Activated CD4-positive, CD25-positive, alpha-beta regulatory T cell treated with anti-CD3 and anti-CD28 coated beads, Interleukin-2, amount 50 U/mL, for 16 hours (primary cell): ENCODE measurements at places on chromosomes 7 and 10.

- no peak for DNase-seq
These were observed 1197.7 kb upstream of the LRRN3 start for GRCh38 chr7:109893231-109893630.

DNA sequence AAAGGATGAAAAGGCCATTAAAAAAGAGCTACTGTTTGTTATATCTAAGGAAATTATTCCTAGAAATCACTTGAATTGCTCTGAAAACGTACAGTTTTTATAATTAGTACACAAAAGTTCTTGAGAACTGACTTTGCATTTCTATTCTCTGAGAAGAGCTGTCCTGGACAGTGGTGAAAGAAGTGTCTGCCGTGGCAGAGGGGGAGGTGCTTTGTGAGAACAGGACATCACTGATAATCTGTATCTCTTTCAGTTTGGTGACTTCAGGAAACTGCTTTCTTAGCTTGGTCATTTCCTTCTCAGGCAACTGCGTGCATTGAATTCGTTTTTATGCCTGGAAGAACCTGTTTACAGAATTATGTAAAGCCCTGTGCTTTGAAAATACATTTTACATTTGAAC is 52.1 kb downstream of the POLL start:
- DNase-seq = no peak

- DNase-seq = no peak
These were observed 239.1 kb downstream of the PHF14 start for GRCh38 chr7:11212816-11213215.

DNA sequence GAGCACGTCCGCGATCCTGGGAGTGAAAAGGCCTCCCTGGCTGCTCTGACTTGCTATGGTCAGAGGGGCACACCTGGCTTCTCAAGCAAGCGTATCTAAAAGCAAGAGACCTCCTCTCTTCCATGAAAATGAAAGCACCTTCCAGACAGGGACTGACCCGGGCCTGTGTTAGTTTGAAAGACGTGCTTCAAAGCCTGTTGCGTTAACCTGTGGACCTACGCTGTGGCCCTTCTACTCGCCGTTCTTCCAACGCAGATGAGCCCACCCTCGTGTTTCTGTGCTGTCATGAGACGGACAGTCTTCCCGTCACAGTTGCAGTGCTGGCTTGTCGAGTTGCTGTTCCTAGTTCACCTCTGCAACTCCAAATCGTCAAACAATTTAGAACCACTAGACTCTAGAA is 15.5 kb upstream of the GDI2 start:
- DNase-seq = no peak

DNA sequence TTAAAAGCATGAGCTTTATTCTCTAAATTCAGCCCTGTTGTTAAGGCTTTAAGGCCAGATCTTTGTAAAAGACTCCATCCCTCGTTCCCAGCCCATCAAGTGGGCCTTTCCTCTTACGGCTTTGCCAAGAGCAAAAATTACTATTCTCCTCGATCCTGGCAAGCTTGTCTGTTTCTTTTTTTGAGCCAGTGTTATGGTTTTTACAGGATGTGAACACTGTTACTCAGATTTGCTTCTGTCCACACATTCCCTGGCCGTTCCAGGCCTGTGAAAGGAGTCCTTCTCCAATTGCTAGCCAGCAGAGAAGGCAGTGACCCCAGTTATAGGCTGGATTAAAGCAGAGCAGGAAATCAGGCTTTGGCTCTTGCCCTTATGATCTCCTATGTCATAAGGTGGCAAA is 47.0 kb upstream of the EPC1 start:
- DNase-seq = no peak

DNA sequence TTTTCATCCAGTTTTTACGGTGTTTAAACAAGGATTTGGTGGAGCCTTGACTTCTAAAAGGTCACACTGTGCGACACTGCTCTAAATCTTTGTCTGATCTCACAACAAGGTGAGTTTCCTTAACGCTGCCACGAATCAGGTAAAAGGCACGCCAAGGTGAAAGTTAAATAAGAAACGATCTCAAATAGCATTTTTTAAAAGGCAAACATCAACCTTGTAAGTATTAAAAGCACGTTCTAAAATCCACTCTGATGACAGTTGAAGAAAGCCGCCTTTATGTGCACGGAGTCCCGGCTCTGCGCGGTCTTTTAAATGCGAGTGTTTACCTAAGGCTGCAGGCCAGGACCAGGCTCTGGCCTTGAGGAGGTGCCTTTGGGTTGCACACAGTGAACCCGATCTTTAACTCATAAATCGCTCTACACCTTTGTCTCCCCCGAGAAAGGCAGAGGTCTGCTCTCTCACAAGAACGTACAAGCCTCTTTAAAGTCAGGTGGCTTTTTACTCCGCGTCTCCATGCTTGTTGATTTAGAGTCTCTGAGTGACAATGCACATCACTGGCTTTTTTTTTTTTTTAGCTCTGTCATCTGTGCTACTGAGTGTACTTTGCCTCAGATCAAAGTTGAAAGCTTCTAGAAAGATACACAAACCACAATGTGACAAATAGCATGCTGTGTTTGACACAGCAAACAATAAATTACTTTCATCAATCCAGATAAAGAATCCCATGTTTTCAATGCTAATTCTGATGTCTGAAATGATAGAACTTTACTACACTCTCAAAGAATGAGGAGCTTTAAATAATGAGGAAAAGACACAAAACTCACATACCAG is 25.9 kb upstream of the RNF32 start:
- DNase-seq = no peak

DNA sequence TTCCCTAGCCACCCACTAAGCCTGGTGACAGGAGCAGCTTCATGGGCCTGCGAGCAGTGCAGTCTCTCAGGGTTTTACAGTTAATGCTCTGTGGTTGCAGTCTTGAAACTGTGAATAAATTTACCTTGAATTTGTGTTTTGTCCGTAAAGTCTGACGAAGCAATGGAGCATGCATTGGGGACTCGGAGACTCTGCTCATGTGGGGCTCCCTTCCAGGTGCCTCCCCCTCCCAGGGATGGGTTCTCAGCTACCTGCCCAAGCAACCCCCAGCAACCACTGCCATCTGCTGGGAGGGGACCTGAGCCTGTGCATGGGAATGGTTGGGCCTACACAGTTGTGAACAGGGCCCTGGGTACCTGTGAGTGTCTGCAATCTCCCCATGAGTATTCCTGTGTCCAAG is 36.3 kb upstream of the IKZF1 start:
- no peak for DNase-seq

GRCh38 chr7:117281562-117281961 is 41.3 kb downstream of the WNT2 start:
- DNase-seq = no peak

GRCh38 chr10:46046261-46046660 is at the start of gene MSMB:
Gene MSMB (minus strand): TSS chr10:46046269. CDS start chr10:46046237, 32 bp downstream.
- DNase-seq = no peak

DNA sequence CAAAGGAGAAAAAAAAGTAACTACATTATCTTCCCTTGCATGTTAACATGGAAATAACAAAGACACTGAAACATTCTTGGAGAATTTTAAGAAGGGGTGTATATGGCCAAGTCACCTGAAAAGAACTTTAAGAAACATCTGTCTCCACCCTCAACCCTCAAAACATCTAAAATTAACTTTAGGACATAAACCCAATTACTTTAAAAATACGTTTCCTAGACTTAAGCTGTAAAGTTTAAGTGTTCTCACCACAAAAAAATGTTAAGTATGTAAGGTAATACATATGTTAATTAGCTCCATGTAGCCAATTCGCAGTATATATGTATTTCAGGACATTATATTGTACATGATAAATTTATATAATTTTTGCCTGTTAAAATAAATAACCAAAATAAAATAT is 71.1 kb upstream of the GLCCI1 start:
- no peak for DNase-seq

- no peak for DNase-seq
These were observed 71.5 kb upstream of the FAM133B start for GRCh38 chr7:92661651-92662050.

- DNase-seq = no peak
These were observed 13.4 kb downstream of the CHUK start for GRCh38 chr10:100216006-100216405.

GRCh38 chr7:24407965-24408364 is 124.0 kb downstream of the NPY start:
- no peak for DNase-seq

DNA sequence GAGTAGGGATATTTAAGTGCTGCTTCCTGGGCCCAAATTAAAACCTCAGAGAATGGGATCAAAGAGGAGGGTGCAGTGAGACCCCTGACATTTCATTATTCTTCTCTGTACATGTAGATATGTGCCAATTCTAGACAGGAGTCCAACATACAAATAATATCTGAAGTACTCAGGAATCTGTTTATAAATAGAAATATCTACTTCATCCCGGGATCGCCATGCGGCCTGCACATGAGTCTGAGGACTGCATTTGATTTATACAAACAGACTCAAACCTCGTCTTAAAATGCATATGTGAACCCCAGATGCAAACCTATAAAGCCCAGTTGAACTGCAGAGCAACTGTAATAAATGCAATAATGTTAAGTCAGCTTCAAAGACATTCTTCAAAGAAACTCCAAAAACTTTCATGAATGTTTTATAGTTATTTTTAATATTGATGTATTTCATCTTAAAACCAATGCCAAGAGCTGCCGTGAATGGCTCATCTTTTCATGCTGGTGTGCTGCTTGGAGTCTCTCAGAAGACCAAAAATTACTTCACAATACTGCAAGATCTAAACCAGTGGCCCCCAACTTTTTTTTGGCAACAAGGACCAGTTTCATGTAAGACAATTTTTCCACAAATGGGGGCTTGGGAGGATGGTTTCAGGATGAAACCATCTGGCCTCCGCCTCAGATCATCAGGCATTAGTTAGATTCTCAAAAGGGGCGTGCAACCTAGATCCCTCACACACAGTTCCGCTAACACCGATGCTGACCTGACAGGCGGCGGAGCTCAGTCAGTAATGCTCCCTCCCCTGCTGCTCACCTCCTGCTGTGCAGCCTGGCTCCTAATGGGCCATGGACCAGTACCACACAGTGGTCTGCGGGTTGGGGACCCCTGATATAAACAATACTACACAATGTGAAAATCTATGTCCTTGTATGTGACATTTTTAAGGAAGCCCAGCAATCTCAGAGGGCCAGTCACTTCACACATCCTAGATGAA is 166.9 kb downstream of the PARD3 start:
- DNase-seq = no peak

DNA sequence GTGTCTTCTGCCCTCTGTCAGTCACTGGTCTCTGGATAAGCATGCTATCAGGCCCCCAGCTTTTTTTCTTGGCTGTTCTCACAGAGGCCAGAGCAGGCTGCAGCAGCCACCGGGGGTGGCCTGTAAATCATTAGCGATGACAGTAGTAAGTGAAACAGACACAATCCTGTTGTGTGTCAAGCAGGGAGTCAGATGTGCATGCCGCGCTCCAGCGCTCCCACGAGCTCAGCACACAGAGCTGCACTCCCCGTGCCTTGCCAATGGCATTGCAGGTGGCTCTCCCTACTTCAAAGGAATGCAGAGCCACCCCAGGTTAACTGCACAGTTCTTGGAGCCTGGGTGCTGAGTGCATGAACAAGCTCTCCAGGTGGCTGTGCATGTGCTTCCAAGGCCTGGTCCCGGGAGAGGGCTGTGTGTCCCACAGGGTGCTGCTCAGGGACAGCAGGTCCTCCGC is 226.1 kb downstream of the GLRX3 start:
- DNase-seq = no peak

GRCh38 chr7:53325061-53325460 is 289.6 kb downstream of the POM121L12 start:
- no peak for DNase-seq

DNA sequence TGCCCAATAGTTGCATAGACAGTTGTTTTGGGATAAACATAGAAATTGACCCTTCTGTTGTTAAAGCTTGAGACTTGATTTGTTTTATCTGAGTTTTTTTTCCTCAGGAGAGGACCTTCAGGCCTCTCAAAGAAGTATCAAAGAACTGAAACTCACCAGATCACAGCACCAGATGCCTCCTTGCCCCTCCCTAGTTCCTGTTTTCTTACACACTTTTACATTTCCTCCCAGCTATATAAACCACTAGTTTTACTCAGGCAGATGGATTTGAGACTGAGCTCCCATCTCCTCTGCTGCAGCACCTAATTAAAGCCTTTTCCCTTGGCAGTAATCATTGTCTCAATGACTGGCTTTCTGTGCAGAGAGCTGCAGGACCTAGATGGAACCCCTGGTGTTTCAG is 150.6 kb upstream of the NRG3 start:
- DNase-seq = no peak

DNA sequence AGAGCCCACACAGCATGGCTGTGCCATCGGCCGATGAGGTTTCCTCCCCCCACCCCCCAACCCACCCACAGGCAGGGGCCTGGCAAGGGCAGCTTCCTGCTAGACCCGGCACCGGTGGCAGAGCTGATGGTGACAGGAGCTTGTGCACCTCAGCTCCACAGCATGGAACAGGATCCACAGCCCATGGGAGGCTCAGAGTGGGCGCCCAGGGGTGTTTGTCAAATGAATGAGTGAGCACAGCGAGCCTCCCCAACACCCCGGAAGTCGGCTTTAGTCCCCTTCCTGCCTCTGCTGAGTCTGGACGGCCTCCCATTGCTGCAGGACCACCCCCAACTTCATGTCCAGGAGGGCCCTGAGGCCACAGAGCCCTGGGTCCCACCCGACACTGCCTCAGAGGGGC is 68.9 kb downstream of the PDGFA start:
- no peak for DNase-seq

DNA sequence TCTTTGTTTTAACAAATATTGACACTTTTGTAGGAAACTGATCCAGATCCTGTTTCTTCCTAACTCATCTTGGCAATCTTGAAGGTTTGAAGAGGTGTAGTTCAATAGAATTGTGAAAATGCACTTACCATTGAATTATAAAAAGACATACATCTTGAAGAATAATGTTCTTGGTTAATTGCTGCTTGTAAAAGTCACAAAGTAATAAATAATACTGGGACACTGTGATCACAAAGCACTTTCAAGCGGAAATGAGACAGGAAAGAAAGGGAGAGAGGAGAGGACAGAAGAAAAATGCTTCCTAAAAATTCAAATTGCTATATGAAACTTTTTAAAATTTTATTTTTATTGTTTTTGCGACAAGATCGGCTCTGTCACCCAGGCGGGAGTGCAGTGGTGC is 15.2 kb upstream of the NFE2L3 start:
- no peak for DNase-seq

DNA sequence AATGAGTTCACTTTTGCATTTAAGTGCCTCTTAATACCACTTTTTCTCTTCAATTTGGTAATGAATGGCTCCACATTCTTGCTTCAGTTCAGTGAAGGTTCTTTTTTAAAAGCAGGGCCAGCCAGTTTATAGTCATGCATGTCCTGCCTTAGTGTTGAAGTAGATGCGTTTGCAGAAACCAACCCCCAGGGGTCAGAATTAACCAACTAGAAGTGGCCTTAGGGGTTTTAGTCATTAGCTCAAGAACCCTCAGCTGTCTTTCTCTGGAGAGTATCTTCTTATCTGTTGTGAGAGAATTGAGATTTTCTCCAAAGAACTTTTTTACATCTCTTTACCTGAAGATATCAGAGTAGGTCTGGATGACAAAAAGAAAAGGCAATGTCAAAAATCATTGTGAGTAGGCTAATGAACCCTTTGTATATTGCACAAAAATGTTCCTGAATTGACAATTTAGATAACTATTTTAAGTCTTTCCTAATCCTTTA is 82.2 kb downstream of the PIK3CG start:
- DNase-seq = no peak

- DNase-seq = no peak
These were observed 95.4 kb downstream of the DOCK1 start for GRCh38 chr10:127000598-127000997.

GRCh38 chr10:110392121-110392520 is 87.4 kb upstream of the SMNDC1 start:
- DNase-seq = no peak
